Amygdala (tissue), 56 donors: ENCODE measurements at places on chromosomes 13 and 19.

GRCh38 chr19:33640773-33641172, 19.0 kb downstream of the CHST8 start:
- no peak for DNase-seq

- peak; percentile 70 for DNase-seq
Measured at GRCh38 chr19:55206664-55207500, 2.4 kb downstream of the PTPRH start.

- no peak for DNase-seq
Measured at GRCh38 chr13:35379663-35380062, 96.8 kb downstream of the MAB21L1 start.

GRCh38 chr13:32187651-32188050, 127.5 kb downstream of the ZAR1L start:
- no peak for DNase-seq

- DNase-seq: no peak
Measured at GRCh38 chr13:80262051-80262695, 78.8 kb downstream of the SPRY2 start.
